ENCODE measurements at places on chromosomes 6 and 20.

GRCh38 chr20:13121840-13122515 lies 99.1 kb upstream of the ISM1 start:
- no peak for DNase-seq

- no peak for DNase-seq
Measured at GRCh38 chr6:21844120-21844917, 250.8 kb downstream of the SOX4 start.

DNA sequence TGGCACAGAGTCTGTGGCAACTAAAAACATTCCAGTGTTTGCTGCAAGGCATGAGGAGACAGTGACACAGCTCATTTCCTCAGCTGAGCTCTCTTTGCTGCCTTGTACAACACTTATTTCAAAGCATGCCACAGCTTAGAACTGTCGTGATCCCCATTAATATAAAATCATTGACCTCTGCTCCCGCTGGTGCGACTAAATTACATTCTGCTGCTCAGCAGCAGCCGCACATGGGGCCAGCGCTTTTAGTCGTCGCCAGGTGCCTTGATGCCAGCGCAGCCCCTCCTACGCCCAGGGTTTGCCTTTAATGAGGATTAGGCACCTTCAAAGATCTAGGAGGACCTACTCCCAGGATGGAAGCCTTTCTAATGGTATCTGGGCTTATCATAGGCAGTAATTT lies 717.9 kb upstream of the POU3F2 start:
- DNase-seq, result no peak

GRCh38 chr6:73143551-73143950 lies 81.7 kb downstream of the KHDC1L start:
- no peak for DNase-seq

GRCh38 chr6:113888493-113888892 lies 31.3 kb downstream of the MARCKS start:
- no peak for DNase-seq
